ENCODE measurements at places on chromosomes 5 and 9. TPM values are rescaled to one million over a fixed set of nuclear protein-coding genes. Genes with fewer than 3 reads are reported as not detected.

Gene GAPVD1
- total RNA-seq, result 24.9 TPM

Gene PCAT7
- total RNA-seq, result not detected

Gene TAL2
- total RNA-seq, result not detected

Gene VLDLR
- 5.1 TPM for total RNA-seq

Gene CNTNAP3
- total RNA-seq, result 2.9 TPM

Gene LRRC70
- 0.17 TPM for total RNA-seq

Gene CFAP77
- not detected for total RNA-seq

Gene RNF208
- 1.2 TPM for total RNA-seq

Gene SLC6A3
- total RNA-seq, result not detected

Gene FRMPD1
- not detected for total RNA-seq

Gene MRPL50
- total RNA-seq, result 9.1 TPM

Gene SLC4A9
- total RNA-seq, result not detected

Gene IFNA21
- total RNA-seq, result not detected

Gene TYRP1
- not detected for total RNA-seq

Gene QSOX2
- total RNA-seq, result 20.3 TPM

Measured in bronchus fibroblast of lung (primary cell).